Stimulated activated naive CD8-positive, alpha-beta T cell treated with anti-CD3 and anti-CD28 coated beads, Interleukin-15, amount 100 ng/mL, for 72 hours (primary cell): ENCODE measurements at places on chromosomes 12 and 14.
A peak's percentile ranks its signal among the peaks of the same experiment; 100 is the strongest.

- no peak for DNase-seq
These were observed 34.1 kb upstream of the CPM start for GRCh38 chr12:68967046-68967445.

DNA sequence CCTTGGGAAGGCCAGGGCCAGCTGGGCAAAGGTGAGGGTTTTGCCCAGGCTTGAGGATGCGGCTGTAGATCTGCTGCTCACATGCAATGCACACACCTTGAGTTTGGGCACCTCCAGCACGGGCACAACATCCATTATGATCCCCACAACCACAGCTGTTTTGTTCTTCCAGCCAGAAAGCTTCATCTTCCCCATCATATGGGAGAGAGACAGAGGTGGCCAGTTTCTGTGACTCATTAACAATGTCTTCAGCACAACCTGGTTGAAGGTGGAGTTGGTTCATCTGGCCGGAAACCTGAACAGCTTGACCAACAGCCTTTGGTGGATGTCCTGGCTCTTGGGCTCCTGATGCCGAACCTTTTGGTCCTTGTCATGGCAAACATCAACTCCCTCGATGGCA, 163.7 kb upstream of the CCND2 start:
- no peak for DNase-seq

DNA sequence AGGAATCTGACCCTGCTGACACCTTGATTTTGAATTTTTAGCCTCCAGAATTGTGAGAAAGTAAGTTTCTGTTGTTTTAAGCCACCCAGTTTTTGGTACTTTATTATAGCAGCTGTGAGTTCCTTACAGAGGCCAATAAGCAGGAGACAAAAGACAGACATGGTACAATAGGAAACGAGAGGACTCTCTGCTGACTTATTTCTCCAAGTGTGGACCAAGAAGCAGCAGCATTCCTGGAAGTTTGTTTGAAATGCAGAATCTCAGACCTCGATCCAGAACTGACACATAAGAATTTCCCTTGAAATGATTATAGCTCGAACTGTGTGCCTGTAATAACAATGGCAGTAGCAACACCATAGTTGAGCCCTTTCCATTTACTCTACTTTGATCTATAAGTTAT, 31.9 kb upstream of the LUM start:
- DNase-seq, result no peak

GRCh38 chr14:88870777-88871176, 46.3 kb downstream of the TTC8 start:
- DNase-seq, result no peak

GRCh38 chr12:63967358-63968145, 123.1 kb downstream of the SRGAP1 start:
- DNase-seq, result no peak

DNA sequence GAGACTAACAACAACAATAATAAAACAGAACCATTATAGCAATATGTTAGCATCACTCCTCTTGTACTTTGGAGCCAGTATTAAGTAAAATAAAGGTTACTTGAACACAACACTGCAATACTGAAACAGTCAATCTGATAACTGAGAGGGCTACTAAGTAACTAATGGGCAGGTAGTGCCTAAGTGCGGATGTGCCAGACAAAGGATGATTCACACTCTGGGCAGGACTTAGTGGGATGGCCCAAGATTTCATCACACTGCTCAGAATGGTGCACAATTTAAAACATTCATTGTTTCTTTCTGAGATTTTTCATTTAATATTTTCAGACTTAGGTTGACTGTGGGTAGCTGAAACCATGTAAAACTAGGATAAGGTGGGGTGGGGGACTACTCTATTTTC, 131.9 kb upstream of the CAND1 start:
- no peak for DNase-seq

DNA sequence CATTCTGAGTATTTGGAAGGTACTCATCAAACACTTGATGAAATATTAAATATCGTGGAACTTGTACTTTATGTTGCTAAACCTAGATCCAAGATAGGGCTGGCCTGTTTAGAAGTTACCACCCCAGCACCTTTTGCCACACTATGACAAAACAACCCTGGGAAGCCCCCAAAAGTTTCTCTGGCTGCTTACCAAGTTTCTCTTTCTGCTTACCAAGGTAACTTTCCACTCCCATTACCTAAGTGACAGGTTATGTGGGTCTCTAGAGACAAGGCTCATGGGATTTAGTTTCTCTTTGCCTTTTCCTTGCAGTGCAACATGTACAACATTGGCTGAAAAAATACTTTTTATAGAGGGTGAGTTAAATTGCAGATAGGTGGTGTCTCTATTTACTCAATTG, 28.9 kb upstream of the PPM1A start:
- DNase-seq, result peak; percentile 37
